ENCODE measurements at places on chromosomes 6 and 20. TPM values are rescaled to one million over a fixed set of nuclear protein-coding genes. Genes with fewer than 3 reads are reported as not detected.
A peak's percentile ranks its signal among the peaks of the same experiment; 100 is the strongest.

The SIRPB1 gene
- 1.1 TPM for total RNA-seq

DNA sequence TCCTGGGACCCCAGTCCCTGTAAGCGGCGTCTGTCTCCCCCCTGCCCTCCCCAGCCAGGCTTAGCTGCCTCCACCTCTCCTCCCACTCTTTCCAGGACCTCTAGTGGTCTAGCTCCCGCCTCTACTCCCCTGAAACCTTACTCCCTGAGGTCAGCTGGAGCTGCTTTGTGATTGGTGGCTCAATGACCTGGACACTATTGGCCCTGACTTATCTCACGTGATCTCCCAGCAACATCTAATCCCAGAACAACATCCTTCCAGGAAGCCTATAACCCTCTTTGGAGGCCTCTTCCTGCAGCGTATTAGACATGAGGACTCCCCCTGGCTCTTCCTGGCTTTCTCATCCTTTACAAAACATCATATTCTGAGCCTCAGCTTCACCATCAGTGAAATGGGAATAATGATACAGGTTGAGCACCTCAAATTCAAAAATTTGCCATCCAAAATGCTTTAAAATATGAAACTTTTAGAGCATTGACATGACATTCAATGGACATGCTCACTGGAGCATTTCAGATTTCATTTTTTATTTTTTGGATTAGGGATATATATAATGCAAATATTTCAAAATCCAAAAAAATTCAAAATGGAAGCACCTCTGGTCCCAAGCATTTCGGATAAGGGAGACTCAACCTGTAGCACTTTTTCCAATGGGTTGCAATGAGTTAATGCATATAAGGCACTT, 16.3 kb upstream of the SRC start:
- DNase-seq, result no peak

- DNase-seq, result peak; percentile 79
These were observed 143.0 kb upstream of the THBS2 start for GRCh38 chr6:169396554-169397163.

- DNase-seq, result no peak
These were observed 17.9 kb upstream of the TRIM26 start for GRCh38 chr6:30231067-30231466.

The SLC44A4 gene
- total RNA-seq, result not detected

The GRM1 gene
- total RNA-seq, result not detected

- DNase-seq, result no peak
These were observed 201.3 kb downstream of the EPHA7 start for GRCh38 chr6:93218096-93218495.

- peak; percentile 60 for DNase-seq
These were observed 81.4 kb downstream of the WDR27 start for GRCh38 chr6:169620171-169621130.

The ECT2L gene
- 0.13 TPM for total RNA-seq

DNA sequence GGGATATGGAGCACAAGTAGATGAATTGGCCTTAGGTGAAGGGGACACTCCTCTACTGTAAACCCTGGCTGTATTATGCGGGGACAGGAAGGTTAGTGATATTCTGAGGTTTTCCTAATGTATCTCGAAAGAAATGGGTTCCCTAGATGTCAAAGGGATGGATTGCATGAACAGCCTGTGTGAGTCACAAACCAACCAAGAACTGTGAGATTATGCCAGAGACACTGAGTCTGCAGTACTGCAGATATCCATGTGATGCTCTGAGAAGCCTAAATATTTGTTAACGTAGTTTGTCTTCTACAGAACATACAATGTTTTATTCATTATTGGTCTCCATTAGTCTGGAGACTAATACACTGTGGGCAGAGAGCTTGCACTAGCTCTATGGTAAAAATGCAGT, 182.2 kb downstream of the AKAP7 start:
- no peak for DNase-seq

The CLPSL1 gene
- total RNA-seq, result not detected
